ENCODE measurements at places on chromosomes 11 and 22.

DNA sequence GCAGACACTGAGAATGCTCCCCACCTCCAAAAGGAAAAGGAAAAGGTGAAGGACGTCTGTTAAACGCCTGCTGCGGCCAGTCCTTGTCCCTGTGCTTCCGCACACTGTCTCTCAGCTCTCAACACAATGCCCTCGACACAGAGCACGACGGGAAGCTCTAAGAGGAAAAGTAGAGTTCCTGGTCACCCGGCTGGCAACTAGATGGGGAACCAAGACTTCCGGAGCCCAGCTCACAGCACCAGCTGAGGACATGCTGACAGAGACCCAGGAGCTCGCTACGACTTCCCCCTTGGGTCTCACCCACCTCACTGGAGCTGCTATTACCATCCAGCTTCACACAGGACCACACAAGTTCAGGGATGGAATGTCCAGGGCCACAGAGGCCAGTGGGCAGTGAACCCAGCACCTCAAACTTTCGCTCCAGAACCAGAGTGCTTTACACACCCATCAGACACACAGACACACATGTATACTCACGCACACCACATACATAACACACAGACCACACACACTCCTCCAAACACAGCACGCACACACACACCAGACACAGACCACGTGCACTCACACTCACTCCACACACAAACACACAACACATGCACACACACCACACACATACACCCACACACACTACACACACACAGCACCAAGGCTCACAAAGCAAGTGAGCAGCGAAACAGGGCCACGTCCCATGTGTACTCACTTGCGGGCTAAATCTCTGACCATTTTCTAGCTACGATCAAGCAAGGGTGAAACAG is 9.6 kb downstream of the SULT4A1 start:
- no peak for DNase-seq

DNA sequence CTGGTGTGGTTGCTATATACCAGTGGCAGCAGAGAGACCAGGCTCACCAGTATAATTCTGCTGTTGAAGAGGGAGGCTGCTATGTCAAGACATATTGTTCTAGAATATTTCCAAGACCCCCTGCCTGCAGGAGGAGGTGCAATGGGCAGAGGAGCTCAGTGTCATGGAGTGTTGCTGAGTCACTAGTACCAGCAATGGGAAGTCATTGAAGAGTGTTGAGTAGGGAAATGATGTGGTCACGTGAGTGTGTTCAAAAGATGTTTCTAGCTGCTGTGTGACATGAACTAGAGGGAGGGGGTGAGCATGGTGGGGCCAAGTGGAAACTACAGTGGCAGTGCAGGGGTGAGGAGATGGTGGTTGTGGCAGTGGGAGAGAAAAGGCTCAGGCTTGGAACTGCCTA is 76.3 kb upstream of the BIRC3 start:
- no peak for DNase-seq

GRCh38 chr11:16262645-16262955 is 93.7 kb downstream of the SOX6 start:
- DNase-seq, result no peak

DNA sequence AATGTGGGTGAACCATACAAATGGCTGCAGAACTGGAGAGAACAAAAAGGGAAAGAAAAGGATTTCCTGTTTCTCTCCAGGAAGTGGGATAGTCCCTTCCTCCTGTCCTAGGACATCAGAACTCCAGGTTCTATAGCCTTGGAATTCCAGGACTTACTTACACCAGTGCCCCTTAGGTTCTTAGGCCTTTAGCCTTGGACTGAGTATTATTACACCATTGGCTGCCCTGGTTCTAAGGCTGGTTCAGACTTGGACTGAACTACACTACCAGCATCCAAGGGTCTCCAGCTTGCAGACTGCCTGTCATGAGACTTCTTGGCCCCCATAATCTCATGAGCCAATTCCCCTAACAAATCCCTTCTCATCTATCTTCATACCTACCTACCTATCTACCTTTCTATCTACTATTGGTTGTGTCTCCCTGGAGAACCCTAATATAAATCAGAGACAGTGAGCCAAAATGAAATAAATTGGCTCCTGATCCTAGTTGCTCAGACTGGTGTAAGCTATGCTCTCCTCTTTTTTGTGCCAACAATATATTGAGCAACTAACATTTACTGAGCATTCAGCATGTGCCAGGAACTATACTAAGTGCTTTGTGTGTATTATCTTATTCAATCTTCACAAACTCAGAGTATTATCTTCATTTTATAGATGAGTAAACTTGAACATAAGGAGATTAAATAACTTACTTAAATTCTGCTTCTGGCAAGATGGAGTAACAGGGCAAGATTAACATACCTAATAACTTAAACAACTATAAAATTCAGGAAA is 303.7 kb downstream of the TTC28 start:
- no peak for DNase-seq

GRCh38 chr11:113977071-113977490 is 2.2 kb downstream of the HTR3A start:
- DNase-seq, result no peak

- no peak for DNase-seq
These were observed 4.9 kb downstream of the SCGB1C1 start for GRCh38 chr11:197741-198235.

GRCh38 chr22:46788441-46789172 is 26.2 kb downstream of the TBC1D22A start:
- DNase-seq, result no peak
